ENCODE measurements at places on chromosomes 4 and X.

GRCh38 chr4:120703908-120704307, 218.6 kb downstream of the PRDM5 start:
- no peak for DNase-seq

DNA sequence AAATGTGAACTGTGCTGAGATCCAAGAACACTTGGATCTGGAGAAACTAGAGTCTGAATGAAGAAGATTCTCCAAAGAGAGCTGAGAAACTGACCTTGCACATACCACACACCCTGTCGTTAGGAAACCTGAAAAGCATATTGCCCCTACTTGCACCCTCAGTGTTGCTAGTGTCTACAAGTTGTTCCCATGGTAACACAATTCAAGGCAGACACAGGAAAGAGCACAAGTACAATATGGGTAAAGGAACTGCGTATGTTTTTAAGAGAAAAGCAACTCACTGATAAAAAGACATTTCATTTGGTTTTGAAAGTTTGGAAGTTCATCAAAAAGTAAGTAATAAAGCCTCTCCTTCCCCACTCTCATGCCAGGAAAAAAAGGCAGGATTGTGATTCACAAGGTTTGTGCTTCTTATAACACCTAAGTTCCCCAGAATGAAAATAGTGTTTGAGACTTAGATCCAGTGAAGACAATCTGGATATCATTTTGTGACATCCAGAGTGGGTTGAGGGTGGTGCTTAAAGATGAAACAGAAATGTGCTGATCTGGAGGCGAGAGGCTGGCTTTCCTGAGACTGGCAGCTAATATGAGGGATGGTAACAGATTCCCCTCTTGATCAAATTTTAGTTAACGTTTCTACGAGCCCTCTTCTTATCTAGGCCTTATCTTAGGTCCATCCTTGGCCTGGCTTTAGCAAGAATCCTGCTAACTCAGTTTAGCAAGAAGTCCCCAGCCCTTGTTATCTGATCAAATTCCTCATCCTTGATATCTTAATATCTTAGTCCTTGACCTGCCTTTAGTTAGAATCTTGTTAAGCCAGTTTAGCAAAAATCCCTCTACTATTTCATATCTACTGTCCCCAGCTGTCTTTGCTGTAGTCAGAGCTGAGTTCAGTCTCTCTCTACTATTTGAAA, 42.3 kb downstream of the NIPAL1 start:
- DNase-seq, result no peak

DNA sequence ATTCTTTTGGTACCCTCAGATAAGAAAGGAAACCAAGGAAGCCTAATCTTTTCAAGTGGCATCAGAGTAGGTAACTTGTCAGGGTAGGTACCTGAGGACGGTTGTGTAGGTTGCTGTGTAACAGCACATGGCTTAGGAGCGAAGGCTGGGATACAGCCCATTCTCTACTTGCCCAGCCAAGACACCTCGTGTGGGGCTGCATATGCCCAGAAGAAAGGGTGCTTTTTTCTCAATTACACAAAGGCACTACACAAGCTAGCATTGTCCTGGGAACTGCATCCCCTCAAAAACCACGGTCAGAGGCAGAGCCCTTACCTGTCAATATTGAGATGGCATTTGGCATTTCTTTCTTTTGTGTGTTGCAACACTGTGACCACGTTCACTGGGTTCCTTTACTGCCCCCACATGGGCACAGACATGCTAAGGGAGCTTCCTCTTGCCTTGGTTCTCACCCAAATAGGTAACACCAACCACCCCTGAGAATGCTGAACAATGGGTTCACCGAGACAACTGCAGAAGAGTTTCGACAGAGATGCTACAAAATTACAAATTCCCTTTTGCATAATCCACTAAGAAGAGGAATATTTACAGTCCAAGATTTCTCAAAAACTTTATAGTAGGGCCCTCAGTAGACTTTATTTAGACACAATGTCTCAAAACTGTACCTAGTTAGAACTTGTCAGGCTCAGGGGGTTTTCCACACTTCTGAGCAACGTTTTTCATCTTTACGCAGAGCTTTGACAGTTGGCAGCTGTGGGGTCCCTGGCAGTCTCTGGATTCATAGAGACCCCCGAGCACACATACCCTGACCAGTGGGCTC, 35.8 kb upstream of the TNIP3 start:
- DNase-seq, result no peak

GRCh38 chrX:68719181-68719903, 71.9 kb downstream of the STARD8 start:
- no peak for DNase-seq

DNA sequence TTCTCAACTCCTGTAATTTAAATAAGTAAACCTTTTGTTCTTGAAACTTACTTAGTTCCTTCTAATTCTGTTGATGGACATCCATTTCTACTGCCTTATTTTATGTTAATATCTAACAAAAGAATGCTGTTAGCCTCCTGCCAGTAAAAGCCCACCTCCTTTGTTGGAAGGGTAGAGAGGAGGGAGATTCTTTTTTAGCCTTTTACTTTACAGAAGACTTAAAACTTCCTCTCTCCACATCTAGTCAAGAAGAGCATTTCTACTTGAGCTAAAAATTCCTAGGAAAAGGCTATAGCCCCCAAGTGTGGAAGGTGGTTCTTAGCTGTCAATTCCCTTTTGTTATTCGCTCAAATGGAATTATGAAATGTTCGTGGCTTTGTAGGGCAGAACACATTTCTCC, 118.7 kb downstream of the ZIC3 start:
- no peak for DNase-seq
